HT-29 (cell line): ENCODE measurements at places on chromosomes 1 and 21.
A peak's percentile ranks its signal among the peaks of the same experiment; 100 is the strongest.

DNA sequence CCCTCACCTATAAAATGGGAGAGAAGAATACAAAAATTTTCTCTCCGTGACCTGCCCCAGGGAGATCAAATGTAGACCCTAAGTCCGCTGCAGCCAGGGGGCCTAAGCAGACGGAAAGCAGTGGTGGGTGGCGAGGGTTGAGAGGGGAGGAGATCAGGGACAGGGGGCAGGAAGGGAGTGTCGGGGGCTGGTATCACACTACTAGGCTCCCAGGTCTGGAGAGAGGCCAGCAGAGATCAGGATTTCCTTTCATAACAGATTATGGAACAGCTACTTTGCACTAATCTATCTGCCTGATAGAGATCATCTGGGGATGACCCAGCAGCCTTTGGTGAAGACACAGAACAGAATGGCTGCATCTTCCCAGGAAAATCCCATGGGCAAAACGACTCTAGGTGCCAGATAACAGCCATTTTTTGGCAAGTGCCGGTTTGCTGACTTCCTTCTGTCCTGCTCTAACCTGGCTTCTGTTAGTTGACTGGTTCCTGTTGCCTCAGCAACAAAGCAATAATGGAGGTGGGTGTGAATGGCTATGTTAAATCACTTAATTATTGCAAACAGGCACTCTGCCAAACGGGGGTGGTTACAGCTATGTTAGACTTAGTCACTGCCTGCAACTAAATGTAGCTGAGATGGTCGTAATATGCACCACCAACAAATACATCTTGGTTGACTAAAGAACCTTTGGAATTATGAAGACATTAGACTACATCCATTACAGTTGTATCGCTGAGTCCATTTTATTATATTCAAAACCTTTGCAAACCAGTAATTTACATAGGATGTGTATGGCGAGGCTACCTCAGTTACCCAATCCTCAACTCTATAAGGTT is 30.0 kb upstream of the EPS8L3 start:
- DNase-seq, result peak; percentile 81

DNA sequence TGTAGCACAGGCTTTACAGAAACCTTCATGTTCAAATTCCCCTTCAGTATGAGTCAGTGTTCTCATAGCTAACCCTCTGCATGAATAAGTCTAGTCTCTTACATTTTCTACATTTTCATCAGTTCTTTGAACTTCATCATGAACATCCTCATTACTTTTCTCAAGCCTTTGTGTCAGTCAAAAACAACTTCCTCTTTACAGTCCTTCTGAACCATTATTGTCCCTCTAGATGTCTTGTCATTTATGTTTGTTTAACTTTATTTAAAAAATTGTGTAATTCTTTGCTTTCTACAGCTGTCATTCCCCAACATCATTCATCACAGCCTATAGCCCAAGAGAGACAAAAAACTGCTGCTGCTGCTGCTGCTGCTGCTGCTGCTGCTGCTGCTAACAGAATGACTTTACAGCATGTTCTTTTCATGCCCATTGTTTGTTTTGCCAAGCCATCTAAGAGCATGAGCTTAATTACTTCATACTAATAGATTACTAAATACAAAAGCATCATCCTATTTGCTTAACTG is 133.1 kb downstream of the LRRC40 start:
- DNase-seq, result no peak

DNA sequence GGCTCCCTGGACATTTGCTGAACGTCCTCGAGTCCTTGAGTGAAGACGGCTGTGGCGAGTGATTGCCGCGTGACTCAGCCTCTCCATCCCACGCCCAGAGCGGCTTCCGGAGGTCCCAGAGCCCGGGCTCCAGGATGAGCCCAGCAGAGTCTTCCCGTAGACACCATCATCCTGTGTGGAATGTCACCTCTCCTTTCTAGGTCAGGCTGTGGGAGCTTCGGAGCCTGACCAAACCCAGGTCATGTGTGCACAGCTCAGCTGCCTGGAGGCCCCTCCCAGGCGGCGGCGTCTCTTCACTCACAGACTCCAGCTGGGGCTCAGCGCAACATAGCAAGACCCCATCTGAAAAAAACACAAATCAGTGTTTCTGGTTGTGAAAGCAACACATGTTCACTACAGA is 38.2 kb downstream of the PRKCZ start:
- DNase-seq, result no peak

DNA sequence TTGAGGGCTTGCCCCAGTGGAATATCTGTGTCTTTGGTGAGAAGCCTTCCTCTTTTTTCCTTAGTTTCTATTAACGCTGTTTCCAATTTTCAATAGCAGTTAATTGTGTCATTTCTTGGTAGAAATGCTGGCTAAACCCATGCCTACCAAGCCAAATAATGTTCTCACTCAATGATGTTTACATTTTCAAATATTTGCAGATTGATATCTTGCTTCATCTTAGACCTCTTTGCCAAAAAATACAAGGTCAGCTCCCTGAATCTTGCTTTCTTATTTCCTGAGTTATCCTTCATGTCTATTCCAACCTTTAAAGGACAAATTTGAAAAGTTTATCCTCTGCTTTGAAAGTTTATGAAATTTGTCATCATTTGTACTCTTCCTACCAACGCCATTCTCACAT is 5.1 kb downstream of the KCNJ15 start:
- DNase-seq, result no peak

GRCh38 chr1:42750041-42750440 is 10.0 kb upstream of the CLDN19 start:
- no peak for DNase-seq

- DNase-seq, result no peak
Measured at GRCh38 chr1:187396226-187396625, 567.5 kb downstream of the PLA2G4A start.

DNA sequence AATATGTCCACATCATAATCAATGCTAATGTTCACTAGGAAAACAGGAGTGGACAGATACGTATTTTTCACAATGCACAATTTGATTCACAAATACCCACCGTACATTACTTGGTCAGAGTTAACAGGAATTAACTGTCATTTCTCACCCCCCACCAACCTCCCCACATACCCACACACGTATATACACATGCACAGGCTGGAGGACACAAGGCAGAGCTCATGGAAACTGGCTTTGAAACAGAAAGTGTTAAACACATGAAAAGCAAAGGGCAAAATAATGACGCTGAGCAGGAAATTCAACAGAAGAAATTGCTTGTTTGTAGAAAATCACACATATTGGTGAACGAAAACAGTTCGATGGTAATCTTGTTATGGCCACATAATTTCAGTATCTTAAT is 188.4 kb upstream of the DMRTA2 start:
- no peak for DNase-seq

DNA sequence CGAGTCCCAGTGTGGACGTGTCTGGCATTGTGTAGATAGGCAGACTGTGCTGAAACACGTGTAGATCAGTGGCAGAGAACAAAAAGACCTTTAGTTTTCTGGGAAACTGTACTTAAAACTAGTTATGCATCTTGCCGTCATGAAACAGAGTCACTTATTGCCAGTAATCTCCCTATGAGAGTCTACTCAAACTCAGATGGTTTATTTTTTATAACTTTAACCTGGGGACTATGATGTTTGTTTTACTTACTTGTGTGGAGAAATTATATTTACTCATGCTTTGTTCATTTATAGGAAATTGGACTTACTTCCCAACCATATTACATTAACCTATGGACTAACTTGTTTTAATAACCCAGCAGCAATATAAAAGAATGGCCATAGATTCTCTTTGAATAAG is 54.1 kb upstream of the ABCG1 start:
- DNase-seq, result no peak

DNA sequence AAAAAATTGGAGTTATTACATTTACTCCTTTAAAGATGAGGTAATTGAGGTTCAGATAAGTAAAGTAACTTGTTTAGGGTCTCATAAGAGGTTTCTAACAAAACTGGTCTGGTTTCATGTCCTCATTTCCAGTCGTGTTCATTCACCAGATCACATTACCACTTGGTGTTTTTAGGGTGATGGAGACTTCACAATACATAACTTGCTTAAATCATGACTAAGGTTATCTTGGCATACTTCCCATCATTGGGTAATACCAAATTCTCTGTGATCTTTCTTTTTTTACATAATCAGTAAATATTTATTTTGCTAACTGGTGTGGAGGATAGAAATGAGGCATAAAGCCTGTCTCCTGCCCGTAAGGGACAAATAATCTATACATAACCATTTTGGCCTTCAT is 31.6 kb upstream of the RPTN start:
- no peak for DNase-seq

DNA sequence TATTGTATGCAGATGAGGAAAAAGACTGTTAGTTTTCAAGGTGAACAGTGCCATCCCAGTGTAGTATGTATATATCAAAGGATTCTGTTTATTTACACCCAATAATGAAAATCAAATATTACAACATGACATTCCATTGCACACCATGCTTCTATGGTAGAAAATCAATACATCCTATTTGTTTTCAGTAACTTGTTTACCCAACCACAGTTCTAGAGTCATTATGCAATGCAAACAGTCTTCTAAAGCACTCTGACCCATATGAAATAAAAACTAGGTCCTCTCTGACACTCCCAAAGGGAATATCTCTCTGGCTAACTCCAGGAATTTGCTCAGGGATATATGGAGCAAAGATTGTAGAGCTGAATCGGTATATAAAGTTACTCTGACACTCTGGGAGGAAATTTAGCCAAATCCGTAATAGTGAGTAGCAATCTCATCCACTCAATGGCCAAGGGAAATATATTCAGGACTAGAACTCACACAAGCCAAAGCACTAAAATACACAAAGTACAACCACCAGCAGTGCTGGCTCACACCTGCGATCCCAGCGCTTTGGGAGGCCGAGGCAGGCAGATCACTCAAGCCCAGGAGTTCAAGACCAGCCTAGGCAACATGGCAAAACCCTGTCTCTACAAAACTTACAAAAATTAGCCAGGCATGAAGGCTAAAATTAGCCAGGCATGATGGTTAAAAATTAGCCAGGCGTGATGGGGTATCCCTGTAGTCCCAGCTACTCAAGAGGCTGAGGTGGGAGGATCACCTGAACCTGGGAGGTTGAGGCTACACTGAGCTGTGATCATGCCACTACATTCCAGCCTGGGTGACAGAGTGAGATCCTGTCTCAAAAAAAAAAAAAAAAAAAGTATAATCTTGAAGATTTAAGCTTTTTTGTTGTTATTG is 75.2 kb downstream of the RERE start:
- DNase-seq, result peak; percentile 19

GRCh38 chr1:15022048-15022447 is 131.5 kb upstream of the TMEM51 start:
- no peak for DNase-seq

GRCh38 chr1:111630567-111630966 is 11.0 kb downstream of the RAP1A start:
- no peak for DNase-seq

DNA sequence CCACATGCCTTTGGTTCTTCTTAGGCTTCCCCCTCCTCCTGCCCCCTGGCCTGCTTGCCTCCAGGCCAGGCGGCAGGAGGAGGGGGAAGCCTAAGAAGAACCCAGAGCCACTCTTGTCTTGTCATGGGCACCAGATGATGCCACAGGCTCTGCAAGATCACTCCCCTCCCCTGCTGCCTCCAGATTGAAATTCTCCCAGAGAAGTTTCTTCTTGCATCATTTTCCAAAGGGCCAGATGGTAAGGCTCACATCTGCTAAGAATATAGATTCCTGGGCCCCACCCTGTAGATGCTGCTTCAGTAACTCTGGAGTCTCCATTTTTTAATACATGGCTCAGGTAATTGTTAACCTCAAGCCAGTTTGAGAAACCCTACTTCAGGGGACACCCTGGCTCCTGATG is 60.8 kb downstream of the FAM163A start:
- no peak for DNase-seq

DNA sequence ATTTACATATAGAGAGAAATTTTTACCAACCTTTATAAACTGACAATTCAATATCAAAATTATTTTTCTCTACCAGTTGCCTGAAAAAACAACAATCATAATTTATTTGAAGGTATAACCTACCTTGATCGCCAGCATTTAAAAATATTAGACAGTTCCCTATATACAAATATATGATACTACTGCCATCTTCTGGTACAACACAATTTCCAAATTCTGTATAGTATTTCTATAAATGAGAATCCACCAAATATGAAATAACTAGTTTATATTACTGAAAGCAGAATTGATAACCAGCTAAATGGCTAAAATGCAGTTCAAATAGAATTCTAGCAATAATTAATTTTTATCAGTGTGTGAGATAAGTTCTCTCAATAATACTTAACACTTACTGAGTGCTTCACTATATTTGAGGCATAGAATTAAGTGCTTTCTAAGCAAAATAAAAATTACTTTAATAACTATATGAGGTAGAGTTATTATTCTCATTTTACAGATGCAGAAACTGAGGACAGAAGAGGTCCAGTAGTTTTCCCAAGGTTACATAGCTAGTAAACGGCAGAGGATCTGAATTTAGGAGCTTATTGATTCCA is 75.6 kb downstream of the PIGK start:
- DNase-seq, result peak; percentile 39
